Fibroblast of skin of left biceps (primary cell): ENCODE measurements at places on chromosomes 1 and 21.
A peak's percentile ranks its signal among the peaks of the same experiment; 100 is the strongest.

- DNase-seq, result no peak
Observed at GRCh38 chr1:37284053-37284452, 190.3 kb upstream of the ZC3H12A start.

GRCh38 chr1:234899041-234899729, 229.5 kb downstream of the TOMM20 start:
- no peak for DNase-seq

DNA sequence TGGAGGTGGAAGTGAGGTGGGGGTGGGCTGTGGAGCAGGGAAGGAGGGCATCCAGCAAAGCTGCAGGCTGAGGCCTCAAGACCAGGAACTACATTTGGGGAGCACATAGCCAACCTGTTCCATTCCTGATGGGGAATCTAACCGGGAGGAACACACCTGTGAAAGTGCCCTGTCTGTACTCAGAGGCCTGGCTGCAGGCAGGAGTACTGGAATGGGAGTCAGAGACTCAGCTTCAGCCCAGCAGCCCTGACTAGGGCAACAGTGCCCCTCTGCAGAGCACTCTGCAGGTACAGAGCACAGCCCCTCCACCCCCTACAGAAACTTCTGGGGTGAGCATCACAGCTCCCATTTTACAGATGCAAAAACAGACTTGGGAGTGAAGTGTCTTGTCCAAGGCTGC, 126.4 kb downstream of the DMRTB1 start:
- no peak for DNase-seq

- DNase-seq, result no peak
Observed at GRCh38 chr1:49106445-49106844, 329.8 kb upstream of the BEND5 start.

GRCh38 chr1:112992780-112993179, 36.8 kb upstream of the SLC16A1 start:
- no peak for DNase-seq

DNA sequence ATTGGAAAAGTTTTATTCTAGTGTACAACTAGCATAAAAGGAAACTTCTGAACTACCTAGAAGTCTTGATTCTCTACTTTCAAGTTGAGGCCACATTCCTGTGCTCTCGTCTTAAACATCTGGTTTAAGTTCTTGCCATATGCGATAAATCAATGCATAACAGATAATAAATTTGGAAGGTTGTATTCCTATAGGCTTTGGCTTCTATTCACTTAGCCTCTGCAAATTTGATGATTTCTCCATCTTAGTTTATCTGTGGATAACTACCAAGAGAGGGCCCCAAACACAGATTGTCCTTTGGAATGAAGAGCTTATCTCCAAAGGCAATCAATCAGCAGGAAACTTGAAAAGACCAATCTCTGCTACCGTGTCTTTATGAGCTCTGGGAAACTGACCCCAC, 11.7 kb upstream of the RNF2 start:
- no peak for DNase-seq

DNA sequence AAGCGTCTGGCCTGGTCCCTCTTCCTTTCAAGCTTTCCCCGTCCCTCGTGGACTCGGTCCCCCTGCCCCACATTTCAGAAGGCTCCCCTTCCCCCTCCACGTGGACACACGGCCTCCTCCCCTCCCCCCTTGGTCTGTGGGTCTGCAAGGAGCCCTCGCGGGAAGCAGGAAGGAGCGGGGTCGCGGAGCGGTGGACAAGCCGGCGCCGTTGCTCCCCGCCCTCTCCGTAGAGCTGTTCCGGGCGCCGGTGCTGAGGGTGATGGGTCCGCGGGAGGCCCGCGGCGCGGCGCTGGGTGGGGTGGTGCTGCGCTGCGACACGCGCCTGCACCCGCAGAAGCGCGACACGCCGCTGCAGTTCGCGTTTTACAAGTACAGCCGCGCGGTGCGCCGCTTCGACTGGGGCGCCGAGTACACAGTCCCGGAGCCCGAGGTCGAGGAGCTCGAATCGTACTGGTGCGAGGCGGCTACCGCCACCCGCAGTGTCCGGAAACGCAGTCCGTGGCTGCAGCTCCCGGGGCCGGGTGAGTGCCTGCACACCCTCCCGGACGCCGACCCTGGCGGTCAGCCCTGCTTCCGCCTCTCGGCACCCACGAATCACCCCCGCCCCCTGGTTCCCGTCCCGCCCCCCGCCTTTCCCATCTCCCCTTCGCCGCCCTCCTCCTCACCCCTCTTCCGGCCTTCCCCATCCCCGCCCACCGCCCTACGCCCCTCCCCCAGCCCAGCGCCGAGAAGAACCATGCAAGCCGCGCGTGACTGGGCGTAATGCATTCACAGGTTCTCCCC, 5.3 kb downstream of the FCRLB start:
- DNase-seq, result no peak

- no peak for DNase-seq
Observed at GRCh38 chr1:118390955-118391354, 205.9 kb upstream of the SPAG17 start.

DNA sequence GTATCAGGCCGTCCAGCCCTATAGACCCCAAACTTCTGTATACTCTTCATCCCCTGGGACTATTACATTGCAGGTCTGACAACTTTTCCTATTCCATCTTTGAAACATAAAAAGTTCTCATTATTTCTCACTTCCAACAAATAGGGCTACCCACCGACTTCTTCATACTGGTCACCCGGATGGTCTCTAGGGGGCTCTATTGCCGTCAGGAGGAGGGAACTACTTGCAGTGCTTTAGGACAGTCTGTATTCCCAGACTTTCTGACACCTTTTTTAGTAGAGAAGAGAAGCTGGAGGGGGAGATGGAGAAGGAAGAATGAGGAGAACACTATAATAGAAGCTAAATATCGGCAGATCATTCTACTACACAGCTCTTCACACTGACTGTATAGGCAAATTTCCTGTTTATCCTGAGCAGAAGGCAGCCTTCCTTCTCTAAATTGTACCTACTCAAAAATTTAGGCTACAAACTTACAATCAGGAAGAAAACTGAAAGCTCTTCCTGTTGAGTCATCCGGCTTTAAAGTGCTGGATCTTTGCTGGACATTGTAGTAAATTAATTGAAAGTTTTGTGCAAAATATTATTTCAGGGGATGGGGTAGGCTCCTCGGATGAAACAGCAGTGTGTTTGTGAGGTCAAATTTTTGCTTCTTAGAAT, 54.6 kb downstream of the CDC7 start:
- DNase-seq, result no peak

DNA sequence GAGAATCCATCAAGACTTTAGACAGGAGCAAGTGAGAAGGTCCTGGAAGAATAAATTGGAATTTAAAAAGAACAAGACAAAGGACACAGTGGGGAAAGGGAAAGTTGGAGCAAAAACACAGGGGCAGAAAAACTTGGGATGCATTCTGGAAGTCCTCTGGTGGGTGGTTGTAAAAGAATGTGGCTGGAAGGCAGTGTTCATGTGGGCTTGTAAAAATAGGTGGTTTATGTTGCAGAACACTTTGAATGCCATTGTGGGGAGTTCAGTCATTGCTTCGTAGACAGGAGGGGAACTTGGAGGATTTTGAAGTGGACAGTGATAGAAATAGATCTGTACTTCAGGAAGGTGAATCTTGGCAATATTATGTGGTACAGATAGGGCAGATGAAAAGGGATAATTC, 15.2 kb downstream of the KIF1B start:
- no peak for DNase-seq

DNA sequence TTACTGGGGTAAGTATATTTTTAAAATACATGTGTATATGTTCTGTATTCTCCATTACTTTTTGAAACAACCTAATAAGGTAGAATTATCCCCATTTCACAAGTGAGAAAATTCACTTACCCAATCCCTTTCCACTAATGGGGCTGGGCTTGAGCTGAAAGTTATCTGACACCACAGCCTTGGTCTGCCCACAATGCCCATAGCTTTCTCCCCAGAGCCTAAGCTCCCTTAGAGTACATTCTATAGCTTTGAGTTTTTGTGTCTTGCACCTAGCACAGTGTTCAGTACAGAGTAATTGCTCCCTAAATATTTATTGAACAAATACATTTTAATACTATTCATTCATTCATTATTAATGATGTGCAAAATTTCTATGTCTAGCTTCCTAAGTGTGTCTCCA, 152.7 kb upstream of the RUNX1 start:
- DNase-seq, result no peak

GRCh38 chr1:109198745-109199144, 15.0 kb upstream of the SARS1 start:
- DNase-seq, result no peak

- DNase-seq, result peak; percentile 65
Observed at GRCh38 chr1:66532798-66533783, 862 bp upstream of the SGIP1 start.

DNA sequence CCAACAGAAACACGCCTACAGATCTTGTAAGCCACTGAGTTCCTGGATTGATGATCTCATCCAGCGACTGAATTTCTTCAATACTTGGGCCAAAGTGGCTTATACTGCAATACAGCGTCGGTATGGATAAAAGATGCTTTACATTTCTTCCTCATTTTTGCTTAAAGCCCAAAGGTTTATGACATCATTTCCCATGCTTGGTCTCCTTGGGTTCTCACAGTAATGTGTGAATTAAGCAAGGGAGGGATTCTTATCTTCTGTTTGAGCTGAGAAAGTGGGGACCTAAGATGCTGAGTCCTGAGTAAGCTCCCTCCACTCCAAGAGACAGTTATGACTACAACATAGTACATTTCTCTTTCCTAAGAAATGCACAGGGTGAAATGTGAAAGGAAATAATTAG, 39.5 kb downstream of the LBR start:
- DNase-seq, result peak; percentile 5

- no peak for DNase-seq
Observed at GRCh38 chr1:48329486-48329885, 107.0 kb downstream of the SLC5A9 start.

GRCh38 chr21:15014221-15014620, 50.6 kb downstream of the NRIP1 start:
- DNase-seq, result no peak

- no peak for DNase-seq
Observed at GRCh38 chr1:241485554-241485992, 34.0 kb downstream of the FH start.

- no peak for DNase-seq
Observed at GRCh38 chr1:213980906-213981305, 6.9 kb upstream of the PROX1 start.
